ENCODE measurements at places on chromosomes 12 and 14.

GRCh38 chr12:49868952-49869815 is 26.3 kb upstream of the BCDIN3D start:
- no peak for DNase-seq

DNA sequence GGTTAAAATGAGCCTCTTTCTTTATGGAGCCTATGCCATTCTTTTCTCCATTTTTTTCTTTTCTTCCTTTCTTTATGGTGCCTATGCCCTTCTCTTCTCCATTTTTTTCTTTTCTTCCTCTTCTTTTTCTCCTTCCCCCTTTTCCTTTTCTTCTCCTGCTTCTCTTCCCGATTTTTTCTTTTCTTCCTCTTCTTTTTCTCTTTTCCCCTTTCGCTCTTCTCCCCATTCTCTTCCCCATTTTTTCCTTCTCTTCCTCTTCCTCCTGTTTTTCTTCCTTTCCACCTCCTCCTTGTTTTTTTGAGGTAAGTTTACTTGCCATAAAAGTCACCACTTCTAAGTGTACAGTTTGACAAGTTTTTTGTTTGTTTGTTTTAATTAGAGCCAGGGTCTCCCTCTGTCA is 50.1 kb downstream of the KIAA0586 start:
- no peak for DNase-seq

DNA sequence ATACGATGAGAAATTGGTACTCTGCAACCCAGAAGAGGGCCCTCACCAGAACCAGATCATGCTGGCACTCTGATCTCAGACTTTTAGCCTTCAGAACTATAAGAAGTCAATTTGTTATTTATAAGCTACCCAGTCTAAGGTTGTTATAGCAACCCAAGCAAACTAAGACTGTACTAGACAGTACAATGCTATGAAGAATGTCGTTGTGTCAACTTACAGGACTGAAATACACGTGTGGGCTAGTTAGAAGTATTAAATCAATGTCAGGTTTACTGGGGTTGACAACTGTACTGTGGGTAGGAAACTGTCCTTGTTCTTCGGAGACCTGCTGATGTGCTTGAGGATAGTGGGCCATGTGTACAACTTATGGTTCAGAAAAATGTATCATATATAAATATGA is 19.7 kb downstream of the DUSP16 start:
- DNase-seq, result no peak

- no peak for DNase-seq
Observed at GRCh38 chr14:21219561-21220111, 49.6 kb downstream of the HNRNPC start.

DNA sequence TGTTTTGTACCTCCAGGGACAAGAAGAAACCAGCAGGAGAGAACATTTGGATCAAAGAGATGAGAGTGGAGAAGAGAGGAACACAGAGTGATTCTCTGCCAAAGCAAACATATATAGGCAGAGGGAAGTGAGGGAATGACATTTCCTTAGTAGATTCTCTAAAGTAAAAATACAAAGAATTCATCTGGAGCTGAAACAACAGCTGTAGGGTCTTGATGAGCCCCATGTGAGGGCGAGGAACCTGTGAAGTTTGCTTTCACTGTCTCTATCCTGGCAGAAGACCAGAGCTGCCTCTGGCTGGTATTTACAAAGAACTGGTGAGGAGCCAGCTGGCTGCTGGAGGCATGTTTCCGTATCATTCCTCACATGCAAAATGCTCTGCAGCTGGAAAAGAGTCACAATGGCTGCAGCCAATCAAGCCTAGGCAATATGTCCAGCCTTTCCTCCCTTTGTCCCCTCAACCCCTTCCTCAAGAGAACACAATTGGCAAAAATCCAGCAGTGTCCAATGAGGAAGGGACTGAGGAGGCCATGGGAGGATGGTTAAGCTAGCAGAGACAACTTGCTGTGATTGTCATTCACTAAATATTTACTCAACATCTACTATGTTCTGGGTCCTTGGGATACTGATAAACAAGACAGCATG is 122.5 kb downstream of the PHLDA1 start:
- no peak for DNase-seq
